ENCODE measurements at places on chromosomes 16 and 17.

GRCh38 chr16:424033-424622 lies 1.3 kb upstream of the RAB11FIP3 start:
- no peak for DNase-seq

DNA sequence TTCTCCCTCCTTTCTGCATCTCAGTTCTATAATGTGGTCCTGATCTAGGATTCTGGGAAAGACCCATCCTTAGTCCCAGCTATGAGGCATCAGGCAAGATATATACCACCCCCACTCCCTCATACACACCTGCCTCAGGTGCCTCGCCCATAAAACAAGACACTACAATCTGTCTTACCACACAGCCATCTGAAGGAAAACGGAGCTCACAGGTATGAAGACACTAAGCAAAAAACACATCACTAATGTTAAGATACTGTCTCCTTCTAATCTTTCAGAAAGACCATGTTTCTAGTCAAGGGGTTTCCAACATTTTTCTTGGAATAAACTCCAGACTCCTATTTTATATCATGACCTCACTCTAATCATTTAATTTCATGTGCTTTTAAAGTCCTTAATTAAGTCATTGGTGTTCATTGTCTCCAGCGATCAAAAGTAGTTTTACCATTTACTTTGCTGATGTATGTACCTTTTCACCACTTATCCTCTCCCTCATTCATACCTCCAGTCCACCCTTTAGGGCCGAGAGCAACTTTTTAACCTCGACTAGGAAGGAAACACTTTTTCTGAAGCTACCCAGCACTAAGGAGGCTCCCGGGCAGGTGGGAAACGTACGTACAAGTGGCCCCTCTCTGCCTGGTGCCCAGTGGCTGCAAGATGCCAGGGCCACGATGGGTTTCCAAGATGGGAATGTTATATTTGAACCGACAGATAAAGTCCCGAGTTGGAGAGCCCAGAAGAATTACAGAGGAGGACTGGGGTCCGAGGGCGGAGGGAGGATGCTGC lies 979 bp downstream of the MAP3K14 start:
- no peak for DNase-seq

GRCh38 chr16:53545433-53545832 lies 42.4 kb upstream of the AKTIP start:
- DNase-seq, result no peak

GRCh38 chr17:53150101-53150698 lies 672.5 kb upstream of the KIF2B start:
- no peak for DNase-seq

DNA sequence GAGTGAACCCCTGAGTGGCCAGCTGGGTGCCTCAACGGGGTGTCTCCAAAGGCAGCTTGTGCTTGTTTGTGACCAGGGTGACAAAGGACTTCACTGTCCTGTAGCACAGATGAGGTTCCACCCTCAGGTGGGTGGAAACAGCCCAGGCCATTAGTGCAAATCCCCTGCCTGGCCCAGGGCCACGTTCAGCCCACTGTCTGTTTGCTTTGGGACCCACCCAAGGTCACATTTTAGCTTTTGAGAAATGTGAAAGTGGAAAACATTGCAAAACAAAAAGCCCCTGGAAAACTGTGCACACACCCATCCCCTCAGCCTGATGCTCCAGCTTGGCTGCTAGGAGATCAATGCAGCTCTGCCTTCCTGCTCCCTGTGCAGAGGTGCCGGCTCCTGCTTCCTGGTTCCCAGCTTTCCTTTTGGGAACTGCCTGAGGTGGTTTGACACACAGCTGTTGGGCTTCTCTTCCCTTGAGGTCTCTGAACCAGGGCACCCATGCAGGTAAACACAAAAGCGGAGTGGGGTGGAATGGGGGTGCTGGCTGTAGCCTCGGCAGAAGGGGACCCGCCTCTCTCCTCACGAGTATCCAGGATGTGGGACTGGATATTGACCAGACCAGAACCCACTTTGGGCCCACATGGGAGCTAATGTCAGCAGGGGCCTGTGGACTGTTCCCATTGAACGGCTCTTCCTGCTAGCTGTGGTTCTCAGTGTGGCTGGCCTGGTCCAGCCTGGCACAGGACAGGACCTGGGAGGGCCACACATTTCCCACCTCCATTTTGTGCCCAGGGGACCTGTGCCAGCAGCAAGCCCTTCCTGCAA lies 7.9 kb upstream of the SPHK1 start:
- DNase-seq, result no peak

DNA sequence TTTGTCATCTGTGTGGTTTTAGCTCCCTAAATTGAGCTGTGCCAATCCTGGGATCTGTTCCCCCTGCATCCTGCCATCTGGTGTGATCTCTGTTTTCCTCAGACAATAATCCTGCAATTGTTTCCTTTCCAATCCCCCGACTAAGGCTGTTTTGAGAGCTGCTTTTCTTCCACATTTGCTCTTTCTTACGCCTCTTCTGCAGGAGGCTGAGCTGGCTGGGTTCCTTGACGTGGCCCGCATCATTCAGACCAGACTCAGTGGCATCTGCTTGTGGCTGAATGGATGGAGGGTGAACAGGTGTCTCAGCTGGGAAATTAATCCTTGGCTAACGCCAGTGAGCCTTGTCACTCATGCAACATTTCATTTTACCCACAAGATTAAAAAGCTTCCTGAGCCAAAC lies 9.8 kb upstream of the MED9 start:
- DNase-seq, result no peak

DNA sequence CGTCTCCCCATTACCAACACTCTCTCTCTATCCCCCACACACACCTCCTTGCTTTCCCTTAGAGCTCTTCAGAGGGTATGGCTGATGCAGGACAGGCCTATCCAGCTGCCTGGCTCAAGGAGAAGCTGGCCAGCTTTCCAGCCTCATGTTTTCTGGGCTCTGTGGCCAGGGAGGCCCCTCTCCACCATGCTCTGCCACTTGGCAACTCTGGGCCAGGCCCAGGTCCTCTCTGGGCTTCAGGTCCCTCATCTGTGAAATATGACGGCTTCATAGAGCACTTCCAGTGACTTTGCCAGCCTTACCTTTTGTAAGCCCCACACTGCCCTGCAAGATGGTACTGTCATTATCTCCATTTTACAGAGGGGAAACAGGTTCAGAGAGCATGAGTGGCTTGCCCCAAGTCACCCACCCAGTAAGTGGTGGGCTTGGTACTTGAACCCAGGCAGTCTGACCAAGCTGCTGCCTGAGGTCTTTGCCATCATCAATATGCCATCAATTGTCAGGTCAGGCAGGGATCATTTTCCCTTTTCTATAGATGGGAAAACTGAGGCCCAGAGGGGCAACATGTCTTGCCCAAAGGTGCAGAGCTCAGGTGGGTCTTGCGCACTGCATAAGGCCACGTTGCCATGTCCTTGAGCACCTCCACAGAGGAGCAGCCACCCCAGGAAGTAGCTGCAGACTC lies 548 bp upstream of the ADGRG5 start:
- DNase-seq, result no peak

DNA sequence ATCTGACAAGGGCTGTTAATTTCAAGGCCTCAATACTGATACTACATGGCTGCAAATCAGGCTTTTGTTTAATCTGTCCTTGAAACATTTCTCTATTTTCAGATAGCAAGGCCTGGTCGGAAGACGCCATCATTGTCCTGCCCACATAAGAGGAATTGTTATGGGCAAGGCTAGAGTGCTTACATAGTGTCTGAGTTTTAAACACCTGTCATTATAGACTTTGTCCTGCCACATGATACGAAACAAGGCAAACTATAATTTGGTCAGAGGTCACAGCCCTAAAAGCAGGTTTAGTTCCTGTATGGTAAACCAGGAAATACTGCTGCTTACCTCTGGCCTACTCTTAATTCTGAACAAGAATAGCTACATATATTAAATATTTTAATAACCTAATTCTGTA lies 104.4 kb downstream of the SSH2 start:
- DNase-seq, result no peak

DNA sequence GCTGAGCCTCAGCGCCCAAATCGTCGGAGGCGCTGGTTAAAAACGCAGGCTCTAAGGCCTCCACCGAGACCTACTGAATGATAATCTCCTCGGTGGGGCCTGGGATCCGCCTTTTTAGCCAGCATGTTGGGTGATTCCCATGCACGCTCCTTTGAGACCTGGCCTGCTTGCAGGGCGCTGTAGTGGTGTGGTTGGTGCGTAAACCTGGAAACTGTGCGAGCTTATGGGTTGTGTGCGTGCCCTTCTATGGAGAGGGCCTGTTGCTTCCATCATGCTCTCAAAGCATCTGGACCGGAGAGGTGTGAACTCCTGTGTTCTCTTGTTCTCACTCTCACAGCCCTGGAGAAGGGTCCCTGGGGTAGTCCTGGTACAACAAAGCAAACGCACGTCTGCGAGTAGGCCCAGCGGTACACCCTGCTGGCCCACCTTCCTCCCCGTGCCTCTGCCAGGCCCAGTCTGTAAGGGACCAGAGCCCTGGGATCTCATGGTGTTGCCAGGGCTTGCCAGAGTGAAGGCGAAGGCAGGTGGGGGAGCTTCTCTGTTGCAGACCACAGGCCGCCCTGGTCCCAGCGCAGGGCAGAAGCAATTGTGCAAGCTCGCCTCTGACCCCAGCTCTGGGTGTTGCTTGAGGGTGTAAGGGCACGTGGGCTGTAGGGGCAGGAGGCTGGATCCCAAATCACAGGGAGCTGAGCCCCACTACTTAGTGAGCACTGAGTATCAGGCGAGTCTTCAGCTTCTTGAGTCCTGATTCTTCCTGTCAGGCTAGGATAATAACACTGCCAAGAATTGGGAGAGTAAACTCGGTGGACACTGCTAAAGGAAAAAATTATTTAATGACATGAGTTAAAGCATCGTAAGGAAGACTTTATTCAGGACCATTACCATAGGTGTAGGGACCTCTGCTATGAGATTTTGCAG lies 879 bp upstream of the LRRC75A start:
- no peak for DNase-seq

DNA sequence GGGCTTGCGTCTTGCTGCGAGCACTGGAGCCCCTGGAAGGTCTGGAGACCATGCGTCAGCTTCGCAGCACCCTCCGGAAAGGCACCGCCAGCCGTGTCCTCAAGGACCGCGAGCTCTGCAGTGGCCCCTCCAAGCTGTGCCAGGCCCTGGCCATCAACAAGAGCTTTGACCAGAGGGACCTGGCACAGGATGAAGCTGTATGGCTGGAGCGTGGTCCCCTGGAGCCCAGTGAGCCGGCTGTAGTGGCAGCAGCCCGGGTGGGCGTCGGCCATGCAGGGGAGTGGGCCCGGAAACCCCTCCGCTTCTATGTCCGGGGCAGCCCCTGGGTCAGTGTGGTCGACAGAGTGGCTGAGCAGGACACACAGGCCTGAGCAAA lies 7.4 kb downstream of the MPG start:
- no peak for DNase-seq

DNA sequence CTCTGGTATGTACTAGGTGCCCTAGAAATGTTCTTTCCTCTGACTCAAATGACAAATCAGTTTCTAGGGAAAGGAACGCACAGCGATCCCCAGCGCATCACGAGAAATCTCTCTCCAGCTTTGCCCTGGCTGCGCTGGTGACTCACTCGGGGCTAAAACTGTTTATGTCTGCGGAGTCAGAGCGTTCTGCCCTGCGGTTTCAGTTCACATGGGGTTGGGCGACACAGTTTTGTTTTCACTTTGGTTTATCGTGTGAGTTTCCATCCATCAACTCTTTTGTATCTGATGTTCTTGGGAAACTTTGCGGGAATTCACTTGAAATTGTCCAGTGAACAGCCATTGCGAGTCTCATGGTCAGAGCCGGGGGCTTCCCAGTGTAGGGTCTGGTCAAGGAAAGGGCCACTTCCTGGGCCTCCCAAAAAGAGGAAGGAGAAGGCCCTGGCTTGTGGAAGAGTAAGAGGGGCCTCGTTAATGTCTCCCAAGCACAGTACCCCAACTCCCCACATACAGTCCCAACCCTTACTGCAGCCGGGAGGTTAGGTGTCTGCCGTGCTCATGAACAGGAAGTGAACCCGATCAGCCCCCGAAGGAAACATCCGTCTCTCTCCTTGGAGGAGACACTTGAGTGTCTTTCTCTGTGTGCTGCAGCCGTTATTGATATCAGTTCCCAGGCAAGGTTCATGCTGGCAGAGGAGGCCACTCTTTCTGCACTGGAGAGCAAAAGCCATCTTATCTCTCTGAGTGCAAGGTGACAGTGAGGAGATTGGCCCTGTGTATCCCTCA lies 643.2 kb downstream of the WWOX start:
- peak; percentile 49 for DNase-seq

- no peak for DNase-seq
Observed at GRCh38 chr16:65574326-65574966, 452.6 kb upstream of the CDH11 start.

DNA sequence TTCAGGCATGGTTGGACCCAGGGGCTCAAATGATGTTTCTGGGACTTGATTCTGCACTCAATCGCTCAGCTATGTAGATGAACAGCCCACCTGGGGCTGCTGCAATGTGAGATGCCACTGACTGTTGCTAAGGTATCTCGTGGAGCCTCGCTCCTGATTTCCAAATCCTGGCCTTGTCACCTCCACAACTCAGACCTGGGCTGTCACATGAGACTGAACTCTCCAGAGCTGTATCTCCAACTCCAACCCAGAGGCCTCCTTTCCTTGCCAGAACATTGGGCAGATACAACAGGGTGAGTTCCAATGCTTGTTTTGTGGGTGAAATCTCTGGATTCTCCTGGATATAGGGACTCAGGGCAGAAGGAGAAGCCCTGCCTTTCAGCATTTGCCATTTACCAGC lies 79.5 kb downstream of the GNAO1 start:
- DNase-seq, result no peak

DNA sequence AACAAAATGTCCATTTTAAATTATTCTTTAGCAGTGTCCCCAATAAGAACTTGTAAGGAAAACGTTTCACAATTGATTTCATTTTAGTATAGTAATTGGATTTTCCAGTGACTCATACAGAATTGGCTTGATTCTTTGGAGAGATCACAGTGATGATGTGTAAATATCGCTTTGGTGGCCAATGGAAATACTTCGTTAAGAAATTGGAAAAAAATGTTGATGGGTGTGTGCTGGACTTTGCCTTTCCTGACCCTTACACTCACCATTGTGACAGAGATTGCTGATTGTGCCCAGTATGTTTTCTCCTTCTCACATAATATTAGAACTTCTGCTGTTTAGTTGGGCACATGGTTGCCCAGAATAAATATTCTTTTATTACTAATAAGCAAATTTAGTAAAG lies 7.4 kb upstream of the EFCAB13 start:
- no peak for DNase-seq

DNA sequence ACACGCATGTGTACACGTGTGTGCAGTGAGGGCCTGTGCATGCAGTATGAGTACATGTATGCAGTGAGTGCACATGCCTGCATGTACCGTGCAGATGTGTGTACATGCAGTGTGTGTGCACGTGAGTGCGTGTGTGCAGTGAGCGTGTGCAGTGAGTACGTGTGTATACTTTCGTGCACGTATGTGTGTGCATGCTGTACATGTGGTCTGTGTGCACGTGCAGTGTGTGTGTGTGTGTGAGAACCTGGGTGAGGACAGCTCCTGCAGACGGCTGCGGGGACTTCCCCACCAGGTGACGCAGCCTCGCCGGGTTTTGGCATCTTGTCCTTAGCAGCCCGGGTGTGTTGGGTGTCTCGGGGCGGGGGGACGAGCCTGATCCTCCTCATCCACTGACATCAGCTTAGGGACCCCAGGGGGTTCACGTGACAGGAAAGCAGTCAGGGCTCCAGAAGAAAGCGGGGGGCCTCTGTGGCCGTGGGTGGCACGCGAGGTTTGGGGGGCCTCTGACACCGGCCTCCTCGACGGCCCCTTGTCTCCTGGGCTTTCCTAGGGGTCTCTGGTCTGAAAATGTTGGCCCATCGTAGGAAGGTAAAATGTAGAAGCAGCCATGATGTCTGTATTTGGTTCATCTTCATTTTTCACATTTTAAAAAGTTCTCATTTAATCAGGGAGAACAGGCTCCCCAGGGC lies 119.6 kb upstream of the ZNF750 start:
- no peak for DNase-seq

GRCh38 chr17:76868176-76868668 lies at the start of gene MGAT5B:
MGAT5B (plus strand) TSS chr17:76868404; CDS start chr17:76869030, 626 bp downstream.
- DNase-seq, result peak; percentile 36

GRCh38 chr16:83901101-83901500 lies 2.2 kb downstream of the MLYCD start:
- no peak for DNase-seq
